ENCODE measurements at places on chromosomes 3 and 15.

DNA sequence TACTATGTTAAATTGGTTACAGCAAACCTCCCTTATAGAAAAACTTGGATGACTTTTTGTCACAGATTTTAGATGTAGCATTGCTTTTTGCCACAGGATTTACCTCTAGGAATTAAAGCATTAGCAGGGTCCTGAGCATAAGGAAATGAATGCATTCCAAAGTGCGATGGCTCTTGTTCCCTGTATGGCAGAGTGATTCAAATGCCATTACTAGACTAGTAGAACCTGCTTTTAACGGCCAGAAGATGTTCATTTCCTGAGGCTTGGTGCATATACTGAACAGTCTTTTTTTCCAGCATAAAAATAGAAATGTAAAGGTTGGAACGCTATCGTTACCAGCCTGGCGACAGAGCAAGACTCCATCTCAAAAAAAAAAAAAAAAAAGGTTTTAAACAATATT lies 59.4 kb downstream of the WNT5A start:
- no peak for DNase-seq

DNA sequence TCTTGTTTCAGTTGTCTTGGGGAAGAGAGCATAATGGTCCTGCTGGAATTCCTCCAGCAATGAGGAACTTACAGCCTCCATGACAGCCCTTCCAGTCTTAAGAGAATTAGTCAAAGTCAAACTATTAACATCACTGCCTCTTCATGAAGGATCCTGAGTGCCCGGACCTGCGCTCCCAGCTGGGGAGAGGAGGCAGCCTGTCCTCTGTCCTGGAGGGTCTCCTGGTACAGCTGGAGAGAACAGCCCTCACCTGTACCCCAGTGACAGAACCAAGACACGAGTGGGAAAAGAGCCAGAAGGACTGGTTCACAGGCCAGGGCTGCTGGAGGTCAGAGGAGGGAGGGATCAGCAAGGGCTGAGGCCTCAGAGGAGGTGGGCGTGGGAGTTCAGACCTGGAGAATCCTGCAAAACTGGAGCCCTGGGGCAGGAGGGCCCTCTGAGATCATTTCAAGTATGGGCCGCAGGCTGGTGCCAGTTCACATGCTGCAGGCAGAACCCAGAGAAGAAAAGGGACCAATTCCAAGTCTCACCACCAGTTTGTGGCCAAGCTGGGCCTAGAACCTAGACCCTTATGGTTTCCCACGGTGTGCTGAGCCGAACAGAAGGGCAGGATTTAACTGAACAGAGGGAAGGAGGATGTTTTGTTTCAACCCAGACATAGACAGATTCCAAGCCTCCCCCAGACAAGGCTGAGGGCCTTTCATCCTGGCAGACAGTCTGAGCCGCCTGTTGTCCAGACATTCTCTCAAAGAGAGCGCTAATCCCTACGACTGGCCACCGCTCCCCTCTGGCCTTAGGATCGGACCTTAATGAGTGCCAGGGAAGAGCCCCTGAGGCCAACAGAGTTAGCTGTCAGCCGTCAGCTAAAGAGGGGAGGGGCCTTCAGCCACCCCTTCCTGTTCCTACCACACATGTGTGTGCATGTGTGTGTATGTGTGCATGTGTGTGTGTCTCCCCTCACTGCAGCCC lies 18.2 kb downstream of the LOXL1 start:
- no peak for DNase-seq

DNA sequence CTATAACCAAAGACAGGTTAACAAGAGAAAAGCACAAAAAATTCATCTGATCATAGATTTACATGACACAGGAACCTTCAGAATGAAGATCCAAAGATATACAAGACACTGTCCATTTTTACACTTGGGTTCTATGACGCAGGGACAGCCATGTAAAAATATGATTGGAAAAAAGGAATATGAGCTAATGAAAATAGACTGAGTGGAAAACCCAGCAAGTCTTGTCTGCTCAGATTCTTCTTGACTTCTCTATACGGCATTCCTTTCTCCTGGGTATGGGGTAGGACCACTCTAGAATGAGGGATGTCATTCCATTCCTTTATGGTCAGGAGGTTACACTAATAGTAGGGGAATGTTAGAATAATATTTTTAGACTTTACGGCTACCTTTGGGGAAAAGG lies 46.9 kb downstream of the WDR49 start:
- no peak for DNase-seq

DNA sequence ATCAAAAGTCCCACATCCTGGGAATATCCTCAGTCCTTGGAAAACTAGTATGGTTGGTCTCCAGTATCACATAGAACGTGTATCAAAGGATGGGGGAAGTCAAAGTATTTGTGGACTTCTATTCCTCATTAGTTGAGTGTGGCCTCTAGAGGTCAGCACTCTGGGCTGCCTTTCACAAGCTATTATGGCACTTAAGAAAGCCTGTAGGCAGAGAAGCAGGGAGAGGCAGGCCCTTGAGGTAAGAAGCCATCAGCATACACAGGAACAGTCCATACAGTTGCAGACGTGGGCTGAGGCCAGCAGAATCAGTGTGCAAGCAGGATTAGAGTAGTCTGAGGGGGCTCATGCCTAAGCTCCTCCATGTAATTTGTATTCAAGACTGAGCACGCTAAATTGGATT lies 341.7 kb downstream of the CLSTN2 start:
- no peak for DNase-seq

- no peak for DNase-seq
Observed at GRCh38 chr3:58783845-58784244, 117.3 kb upstream of the FAM3D start.

- no peak for DNase-seq
Observed at GRCh38 chr3:95725770-95726169, 1088.6 kb upstream of the EPHA6 start.

GRCh38 chr3:127043731-127044510 lies 61.0 kb downstream of the PLXNA1 start:
- DNase-seq: no peak

- DNase-seq: no peak
Observed at GRCh38 chr3:32457971-32458471, 44.6 kb downstream of the CMTM6 start.

DNA sequence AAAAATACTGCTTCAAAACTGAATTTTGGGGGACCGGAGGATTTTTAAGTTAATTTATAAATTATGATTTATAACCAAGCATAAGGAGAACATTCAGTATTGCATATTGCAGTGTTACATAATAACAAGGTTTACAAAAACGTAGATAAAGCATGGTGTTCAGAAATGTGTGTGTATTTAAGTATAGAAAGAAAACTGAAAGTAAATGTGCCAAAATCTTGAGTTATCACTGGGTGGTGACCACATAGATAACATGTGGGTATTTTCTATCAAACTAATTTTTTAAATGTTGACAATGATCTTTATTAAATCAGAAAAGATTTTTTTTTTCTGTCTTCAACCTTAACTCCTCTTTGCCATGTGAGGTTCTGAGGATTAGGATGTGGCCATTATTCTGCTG lies 32.6 kb downstream of the EIF2AK4 start:
- DNase-seq: no peak

DNA sequence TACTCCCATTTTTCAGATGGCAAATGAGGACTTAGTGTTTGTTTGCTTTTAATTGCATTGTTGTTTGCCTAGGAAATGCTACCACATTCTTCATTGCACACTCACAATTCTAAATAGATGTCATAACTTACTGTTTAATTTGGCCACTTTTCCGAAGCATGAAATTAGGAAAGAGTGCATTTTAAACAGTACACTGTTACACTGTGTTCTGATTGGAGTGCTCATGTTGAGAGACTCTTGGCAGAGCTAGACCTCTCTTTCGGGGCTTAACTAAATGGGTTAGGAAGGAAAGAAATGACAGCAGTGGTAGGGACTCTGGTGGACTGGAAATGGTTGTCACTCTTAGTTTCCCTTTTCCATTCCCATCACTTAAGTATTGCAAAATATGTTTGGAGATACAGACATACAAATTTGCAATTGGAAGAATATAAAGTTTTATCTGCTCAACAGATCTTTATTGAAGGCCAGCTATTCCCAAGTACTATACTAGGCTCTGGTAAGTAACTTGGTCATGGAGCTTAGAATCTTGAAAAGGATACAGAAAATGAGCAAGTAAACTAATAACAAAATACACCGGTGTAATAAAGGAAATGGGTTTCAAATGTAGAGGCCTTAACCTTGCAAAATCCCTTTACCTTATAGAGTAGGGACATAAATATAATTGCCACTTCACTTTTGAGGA lies 90.2 kb downstream of the DCUN1D1 start:
- DNase-seq: no peak

- no peak for DNase-seq
Observed at GRCh38 chr3:172370419-172370818, 77.8 kb downstream of the GHSR start.

- DNase-seq: no peak
Observed at GRCh38 chr3:72797773-72798543, 50.3 kb downstream of the SHQ1 start.

DNA sequence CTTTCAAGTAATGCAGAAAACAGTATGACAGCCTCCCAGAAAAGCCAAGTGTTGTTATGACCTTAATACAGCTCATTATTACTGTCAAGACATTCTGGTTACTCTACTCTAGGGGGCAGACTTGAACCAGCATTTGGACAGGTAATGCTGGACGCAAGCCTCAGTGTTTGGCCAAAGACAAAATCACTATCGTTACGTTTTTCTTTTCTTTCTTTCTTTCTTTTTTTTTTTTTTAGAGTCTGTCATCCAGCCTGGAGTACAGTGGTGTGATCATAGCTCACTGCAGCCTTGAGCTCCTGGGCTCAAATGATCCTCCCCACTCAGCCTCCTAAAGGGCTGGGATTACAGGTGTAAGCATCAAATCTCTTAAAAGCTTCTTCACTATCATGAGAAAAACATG lies 29.4 kb upstream of the TMEM45A start:
- DNase-seq: peak; percentile 35

- DNase-seq: no peak
Observed at GRCh38 chr3:71317749-71318457, 265.6 kb downstream of the FOXP1 start.

DNA sequence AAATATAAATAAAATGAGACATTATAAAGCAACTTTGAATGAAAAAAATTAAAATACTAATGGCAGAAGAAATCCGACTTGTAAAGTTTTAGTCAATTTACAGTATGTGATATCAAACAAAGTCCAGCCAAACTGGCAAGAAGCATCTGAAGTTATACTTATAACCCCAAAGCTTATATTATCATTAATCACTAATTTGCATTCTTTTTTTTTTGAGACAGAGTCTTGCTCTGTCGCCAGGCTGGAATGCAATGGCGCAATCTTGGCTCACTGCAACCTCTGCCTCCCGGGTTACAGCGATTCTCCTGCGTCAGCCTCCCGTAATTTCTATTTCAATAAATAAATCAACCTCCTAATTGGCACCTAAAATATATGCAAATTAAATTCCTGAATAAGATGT lies 80.1 kb downstream of the AQR start:
- peak; percentile 15 for DNase-seq

All from HS-5 (cell line).